Activated naive CD4-positive, alpha-beta T cell treated with anti-CD3 and anti-CD28 coated beads for 36 hours (primary cell): ENCODE measurements at places on chromosomes 2 and 18. TPM values are rescaled to one million over a fixed set of nuclear protein-coding genes. Genes with fewer than 3 reads are reported as not detected.

Gene SLC66A2
- total RNA-seq, result 26.8 TPM

Gene SH2D6
- 0.40 TPM for total RNA-seq

Gene RAB27B
- total RNA-seq, result not detected

Gene ANKRD36
- total RNA-seq, result 21.0 TPM

Gene SOCS6
- total RNA-seq, result 0.60 TPM

Gene MAP3K19
- total RNA-seq, result not detected

Gene SNED1
- total RNA-seq, result 0.60 TPM

Gene CNDP1
- not detected for total RNA-seq

Gene MRPL44
- total RNA-seq, result 41.3 TPM

DNA sequence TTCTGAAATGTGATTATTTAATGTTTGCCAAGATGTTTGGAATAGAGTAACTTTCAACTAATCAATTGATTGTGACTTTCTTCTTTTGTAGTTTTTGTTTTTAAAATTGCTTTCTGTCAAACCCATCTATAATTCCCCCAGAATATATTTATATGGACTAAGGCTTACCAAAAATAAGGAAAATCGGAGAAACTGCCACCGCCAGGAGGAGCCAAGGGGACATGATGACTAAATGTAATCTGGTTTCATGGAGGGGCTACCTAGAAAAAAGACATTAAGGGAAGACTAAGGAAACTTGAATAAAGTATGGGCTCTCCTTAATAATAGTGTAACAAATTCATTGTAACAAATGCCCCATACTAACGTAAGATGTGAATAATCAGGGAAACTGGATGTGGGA, 19.5 kb downstream of the BOLA3 start:
- no peak overlapping the region for H3K4me3 ChIP-seq
- H3K36me3 ChIP-seq, result peaks cover 2% of the 10 kb centered on the region
- no peak overlapping the region for H3K27ac ChIP-seq
- no peak for DNase-seq

DNA sequence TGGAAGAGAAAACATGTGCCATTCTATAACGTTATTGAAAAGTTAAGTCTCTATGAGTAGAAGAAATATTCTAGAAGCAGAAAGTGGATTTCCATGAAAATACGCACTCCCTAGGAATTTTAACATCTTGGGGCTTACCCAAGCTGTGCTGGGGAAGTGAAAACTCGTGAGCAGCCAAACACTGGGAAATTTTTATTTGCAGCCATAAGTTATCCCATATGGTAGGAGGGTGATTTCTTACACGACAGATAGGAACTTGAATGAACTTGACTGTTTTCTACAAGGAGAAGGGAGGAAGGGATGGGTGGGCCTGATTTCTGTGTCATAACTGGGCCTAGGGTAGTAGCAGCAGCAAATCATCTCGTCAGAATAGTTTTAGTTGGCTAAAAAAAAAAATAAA, 272.6 kb downstream of the ETAA1 start:
- peaks cover 3% of the 10 kb centered on the region for H3K27me3 ChIP-seq
- H3K27ac ChIP-seq, result no peak overlapping the region
- H3K4me1 ChIP-seq, result no peaks in the 10 kb centered on the region
- no peaks in the 10 kb centered on the region for H3K36me3 ChIP-seq
- no peak for DNase-seq

DNA sequence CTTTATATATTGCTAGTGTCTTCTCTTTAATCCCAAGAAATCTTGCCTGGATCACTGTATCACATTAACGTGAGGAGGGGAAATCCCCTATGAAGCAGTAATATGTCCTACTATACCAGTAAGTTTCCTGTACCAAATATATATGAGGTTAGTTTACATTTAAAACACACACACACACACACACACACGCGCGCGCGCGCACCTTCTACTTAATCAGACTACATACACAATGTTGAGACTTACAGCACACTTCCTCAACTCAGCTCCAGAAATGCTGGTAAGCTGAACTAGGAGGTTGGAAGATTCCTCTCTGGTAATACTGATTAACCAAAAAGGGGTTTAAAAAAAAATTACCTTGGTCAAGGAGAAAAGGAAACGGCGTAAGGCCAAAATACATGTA, 49.3 kb downstream of the USP34 start:
- no peak overlapping the region for H3K4me3 ChIP-seq
- H3K36me3 ChIP-seq, result peaks cover 1% of the 10 kb centered on the region
- H3K27ac ChIP-seq, result no peak overlapping the region

DNA sequence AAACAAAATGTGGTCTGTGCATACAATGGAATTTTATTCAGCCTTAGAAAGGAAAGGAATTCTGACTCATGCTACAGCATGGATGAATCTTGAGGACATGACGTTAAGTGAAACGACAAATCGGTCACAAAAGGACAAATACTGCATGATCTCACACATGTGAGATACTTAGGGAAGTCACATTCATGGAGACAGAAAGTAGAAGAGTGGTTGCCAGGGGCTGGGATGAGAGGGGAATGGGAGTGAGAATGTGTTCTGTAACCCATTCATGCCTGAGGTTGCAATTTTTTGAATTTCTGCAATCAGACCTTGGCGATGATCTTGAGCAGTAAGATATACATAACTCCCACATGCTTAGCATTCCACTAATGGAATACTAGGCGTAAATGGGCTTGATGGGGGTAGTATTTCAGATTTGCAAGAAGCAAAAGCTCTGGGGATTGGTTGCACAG, 22.0 kb downstream of the FHL2 start:
- H3K27me3 ChIP-seq, result no peaks in the 10 kb centered on the region
- no peak for DNase-seq
- H3K4me3 ChIP-seq, result no peak overlapping the region
- H3K36me3 ChIP-seq, result no peaks in the 10 kb centered on the region

- H3K27me3 ChIP-seq, result no peaks in the 10 kb centered on the region
- no peak overlapping the region for H3K4me3 ChIP-seq
Observed at GRCh38 chr2:64514008-64514407, 10.1 kb upstream of the AFTPH start.

- peaks cover 5% of the 10 kb centered on the region for H3K4me1 ChIP-seq
- H3K27me3 ChIP-seq, result no peaks in the 10 kb centered on the region
- no peak for DNase-seq
- peaks cover 27% of the 10 kb centered on the region for H3K36me3 ChIP-seq
- no peak overlapping the region for H3K27ac ChIP-seq
Observed at GRCh38 chr2:216416571-216417307, 4.5 kb downstream of the SMARCAL1 start.
